Stimulated activated CD4-positive, alpha-beta T cell treated with anti-CD3 and anti-CD28 coated beads, Interleukin-12 subunit alpha, Interleukin-12 subunit beta, amount 100 ng/mL, for 4 hours (primary cell): ENCODE measurements at places on chromosomes 6 and 20.

GRCh38 chr20:2873747-2874041 is 413 bp downstream of the PTPRA start:
- DNase-seq: peak; percentile 49

GRCh38 chr20:38165089-38165965 is at the start of gene TGM2:
TGM2 (minus strand) TSS chr20:38165270; CDS start chr20:38165198, 72 bp downstream.
- peak; percentile 30 for DNase-seq

DNA sequence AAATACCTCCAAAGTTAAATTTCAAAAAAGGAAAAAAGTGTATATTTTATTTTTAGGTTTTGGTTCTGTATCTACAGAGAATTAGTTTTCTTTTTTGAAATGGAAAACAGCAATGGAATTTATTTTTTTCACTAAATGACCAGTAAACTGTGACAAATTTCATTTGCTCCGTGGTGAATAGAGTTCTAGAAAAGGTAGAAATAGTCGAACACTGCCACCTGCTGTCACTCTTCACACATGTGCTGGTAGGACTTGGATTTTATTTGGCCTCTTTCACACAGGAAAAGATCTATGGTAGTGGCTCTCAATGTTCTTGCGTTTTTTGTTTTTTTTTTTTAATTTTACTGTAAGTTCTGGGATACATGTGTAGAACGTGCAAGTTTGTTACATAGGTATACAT is 312.5 kb downstream of the EYA4 start:
- peak; percentile 4 for DNase-seq

DNA sequence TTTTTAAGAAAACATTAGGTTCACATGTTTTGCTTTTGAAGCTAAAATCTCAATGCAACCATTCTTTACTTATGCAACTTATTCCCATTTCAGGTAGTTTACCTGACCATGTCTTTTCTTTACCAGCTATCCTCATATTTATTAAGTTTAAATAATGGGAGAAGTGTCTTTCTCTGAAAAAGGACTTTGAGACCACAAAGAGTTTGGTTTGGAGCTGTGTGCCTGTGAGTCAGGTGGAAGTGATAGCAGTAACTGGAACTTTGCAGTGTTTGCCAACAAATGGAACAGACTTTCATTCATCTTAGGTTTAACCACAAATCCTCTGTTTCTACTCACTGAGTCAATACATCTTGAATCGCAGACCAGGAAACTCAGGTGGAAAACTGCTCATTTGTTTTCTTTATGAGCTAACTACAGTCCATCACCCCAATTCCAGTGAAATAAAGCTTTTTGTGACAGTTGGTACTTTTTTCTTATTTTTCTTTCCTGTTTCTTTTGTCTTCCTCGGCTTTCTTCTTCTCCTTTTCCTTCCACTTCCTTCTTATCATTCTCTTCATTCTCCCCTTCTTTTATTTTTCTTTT is 148.3 kb upstream of the RIN2 start:
- DNase-seq: no peak

GRCh38 chr20:11958855-11959254 is 41.2 kb downstream of the BTBD3 start:
- no peak for DNase-seq

DNA sequence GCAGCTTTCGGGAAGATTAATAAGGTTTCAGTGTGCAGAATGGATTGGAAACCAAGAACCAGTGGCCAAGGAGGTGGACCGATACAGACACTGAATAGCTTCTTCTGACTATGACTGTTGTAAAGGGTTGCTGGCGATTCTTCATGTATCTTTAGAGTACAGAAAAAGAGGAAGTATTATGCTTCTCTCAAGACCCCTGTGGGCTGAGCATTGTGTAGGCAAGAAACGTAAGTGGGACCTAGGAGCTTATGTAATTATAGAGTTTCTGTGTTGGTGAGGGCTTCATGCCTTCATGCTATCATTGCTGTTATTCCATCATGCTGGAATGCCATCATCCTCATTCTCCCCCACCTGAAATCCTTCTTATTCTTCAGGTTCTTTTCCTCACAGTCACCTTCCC is 105.4 kb upstream of the AKIRIN2 start:
- no peak for DNase-seq

GRCh38 chr20:63782051-63782471 is 42.5 kb downstream of the SLC2A4RG start:
- peak; percentile 5 for DNase-seq

DNA sequence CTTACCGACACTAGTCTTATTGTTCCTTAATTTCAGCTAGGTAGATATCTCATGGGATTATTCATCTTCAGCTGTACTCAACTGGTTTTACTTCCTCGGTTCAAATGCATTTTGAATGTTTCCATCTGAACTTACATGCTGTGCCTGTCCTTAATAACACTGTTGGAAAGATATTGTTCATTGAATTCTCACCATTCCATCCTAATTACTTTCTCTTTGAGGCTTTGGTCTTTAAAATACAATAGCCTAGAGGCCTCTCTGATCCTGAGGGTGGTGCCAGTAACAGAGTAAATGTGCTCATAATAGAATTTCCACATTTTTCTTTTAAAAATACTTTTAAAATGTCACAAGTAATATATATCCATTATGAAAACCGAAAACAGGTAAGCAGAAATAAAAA is 54.0 kb downstream of the IL20RA start:
- DNase-seq: no peak

DNA sequence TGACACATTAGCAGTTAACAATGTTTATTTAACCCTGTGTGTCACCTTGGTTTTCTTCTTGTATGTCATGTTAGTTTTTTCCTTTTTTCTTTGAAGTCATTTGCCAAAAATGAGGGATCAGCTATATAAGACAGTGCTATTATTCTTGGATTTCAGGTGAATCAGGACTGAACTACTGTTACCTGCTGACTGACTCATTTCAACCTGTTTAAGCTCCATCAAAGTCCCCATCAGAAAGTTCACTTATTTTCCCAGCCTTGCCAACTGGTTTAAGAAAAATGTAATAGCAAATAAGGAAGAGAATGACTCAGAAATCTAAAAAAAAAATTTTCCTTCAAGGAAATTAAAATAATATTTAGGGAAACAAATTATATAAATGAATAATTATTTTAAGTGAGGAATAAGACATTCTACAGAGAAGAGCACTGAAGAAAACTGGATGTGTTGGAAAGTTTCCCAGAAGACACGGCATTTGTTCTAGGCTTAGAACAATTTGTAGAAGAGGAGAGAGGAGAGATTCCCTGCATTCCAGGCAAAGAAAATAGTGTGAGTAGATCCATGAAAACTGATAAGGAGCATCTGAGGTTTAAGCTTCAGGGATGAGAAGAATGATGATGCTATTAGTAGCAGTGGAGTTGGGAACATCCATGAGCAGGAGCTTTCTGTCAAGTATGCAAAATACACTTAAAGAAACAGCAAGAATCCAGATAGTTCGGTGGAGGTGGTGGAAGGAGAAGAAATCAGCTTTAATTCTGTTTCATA is 84.9 kb upstream of the SIM1 start:
- no peak for DNase-seq

DNA sequence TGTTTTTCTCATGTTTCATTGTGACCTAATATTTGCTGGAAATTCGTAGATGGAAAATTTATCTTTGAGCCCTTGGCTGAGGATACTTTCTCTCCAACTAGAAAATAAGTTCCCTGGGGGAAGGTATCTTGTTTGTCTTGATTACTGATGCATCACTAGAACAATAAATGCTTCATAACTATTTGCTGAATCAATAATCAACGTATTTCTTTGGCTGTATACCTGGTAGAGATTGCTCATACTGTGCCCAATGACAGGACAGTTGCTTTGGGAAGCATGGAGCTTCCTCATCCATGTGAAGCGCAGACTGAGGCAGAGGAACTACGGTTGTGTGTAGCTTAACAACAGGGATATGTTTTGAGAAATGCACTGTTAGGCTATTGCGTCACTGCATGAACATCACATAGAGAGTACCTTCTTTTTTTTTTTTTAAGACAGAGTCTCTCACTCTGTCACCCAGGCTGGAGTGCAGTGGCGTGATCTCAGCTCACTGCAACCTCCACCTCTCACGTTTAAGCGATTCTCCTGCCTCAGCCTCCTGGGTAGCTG is 34.2 kb upstream of the RPN2 start:
- DNase-seq: no peak

- no peak for DNase-seq
Observed at GRCh38 chr20:55649254-55649653, 356.1 kb downstream of the CBLN4 start.

DNA sequence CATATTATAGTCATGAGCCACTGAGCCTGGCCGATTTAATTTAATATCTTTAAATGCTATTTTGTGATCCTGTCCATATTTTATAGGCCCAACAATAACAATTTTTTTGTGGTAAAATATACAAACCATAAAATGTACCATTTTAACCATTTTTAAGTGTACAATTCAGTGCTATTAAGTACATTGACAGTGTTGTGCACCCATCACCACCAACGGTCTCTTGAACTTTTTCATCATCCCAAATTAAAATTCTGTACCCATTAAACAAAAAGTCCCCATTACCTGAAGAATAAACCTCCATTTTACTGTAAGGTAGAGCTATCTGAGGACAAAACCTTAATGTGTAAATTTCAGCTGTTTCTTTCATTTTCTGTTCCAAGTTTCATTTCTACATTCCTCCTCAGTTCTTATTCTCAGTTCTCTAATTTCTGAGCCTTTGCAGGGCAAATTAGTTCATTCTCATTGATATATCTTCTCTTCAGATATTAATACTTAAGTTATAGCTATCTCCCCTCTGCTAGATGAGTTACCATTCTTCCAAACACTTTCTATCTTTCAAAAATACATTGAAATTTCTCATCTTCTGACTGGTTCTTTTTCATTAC is 10.3 kb downstream of the MTO1 start:
- no peak for DNase-seq

- no peak for DNase-seq
Observed at GRCh38 chr20:16692442-16692841, 37.4 kb upstream of the SNRPB2 start.

GRCh38 chr20:3270051-3270450 is 31.1 kb upstream of the SLC4A11 start:
- DNase-seq: no peak

DNA sequence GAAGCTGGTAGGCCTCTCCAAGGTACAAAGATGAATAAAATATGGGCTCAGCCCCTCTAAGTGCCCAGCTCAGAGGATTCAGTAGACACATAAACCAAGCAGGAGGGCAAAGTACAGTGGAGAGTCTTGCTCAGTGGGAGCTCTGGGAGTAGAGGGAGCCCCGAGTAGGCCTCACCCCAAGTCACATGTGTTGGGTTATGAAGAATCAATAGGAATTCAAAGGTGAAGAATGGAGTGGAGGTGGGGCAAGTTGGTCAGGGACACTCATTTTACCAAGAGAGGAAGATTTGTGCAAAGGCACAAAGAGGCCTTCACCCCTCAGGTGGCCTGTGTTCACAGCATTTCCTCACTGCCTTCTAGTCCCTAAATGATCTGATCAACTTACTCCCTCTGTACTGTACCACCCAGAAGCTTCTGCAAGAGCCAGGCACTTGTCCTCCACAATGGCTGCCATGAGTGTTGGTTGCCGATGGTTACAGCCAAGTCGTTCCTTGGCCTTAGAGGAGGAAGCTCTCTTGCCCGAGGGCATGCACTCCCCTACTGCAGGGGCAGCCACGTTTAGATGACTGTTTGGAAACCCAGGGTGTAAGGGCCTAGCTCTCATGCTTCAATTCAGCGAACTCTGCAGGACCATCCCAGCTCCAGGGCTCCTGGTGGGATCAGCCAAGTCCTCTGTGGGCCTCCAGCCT is 6.7 kb upstream of the CDKN1A start:
- DNase-seq: no peak

DNA sequence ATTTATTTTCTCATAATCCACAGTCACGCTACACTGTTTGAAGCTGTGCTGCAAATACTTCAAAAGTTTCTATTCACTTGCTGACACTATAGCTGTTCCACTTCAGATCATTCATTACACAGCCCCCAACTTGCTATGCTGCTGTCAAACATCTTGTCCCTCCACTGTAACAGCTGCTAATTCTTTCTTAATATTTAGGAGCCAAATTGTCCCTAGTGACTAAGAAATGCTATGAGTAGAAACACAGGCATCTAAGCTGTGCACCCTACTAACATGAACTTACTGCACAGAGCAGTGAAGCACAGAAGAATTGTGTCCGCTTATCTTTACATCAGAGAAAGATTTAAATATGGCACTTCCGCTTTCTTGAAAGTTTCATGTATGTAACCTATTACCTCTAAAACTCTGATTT is 91.3 kb downstream of the PDE10A start:
- no peak for DNase-seq

DNA sequence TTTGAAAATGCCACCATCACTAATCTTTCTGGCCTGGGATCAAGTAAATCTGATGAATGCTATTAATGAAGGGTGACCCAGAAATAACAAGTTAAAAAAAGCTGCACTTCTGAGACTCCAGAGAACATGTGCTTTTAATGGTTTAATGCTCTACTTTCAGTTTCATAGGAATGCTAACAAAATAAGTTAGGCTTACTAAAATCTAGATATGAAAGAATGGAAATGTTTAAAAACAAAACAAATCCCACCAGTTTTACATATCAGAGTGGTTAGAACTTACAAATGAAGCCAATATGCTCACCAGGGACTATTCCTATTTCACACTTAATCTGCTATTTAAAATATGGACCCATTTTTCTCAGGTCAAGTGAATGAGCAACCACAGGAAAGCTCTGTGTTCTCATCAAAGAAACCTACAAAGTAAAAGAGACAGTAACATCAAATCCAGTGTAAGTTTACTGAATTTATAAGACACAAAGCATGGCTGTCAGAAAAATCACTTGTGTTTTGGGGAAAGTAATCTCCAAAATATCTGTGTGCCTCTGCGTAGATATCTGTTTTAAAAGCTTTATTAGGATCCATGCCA is 40.3 kb downstream of the FYN start:
- no peak for DNase-seq

GRCh38 chr6:55176958-55177357 is 2.6 kb downstream of the HCRTR2 start:
- no peak for DNase-seq

- DNase-seq: no peak
Observed at GRCh38 chr6:22673474-22673873, 104.1 kb downstream of the HDGFL1 start.

DNA sequence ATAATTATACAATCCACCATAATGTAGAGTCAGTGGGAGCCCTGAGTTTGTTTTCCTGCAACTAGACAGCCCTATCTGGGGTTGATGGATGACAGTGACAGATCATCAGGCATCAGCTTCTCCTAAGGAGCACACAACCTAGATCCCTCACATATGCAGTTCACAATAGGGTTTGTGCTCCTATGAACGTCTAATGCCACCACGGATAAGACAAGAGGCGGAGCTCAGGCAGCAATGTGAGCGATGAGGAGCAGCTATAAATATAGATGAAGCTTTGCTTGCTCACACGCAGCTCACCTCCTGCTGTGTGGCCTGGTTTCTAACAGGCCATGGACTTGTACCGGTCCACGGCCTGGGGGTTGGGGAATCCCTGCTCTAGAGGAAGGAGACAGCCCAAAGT is 25.9 kb downstream of the EDEM2 start:
- no peak for DNase-seq

GRCh38 chr6:45044086-45044485 is 284.0 kb upstream of the RUNX2 start:
- no peak for DNase-seq

DNA sequence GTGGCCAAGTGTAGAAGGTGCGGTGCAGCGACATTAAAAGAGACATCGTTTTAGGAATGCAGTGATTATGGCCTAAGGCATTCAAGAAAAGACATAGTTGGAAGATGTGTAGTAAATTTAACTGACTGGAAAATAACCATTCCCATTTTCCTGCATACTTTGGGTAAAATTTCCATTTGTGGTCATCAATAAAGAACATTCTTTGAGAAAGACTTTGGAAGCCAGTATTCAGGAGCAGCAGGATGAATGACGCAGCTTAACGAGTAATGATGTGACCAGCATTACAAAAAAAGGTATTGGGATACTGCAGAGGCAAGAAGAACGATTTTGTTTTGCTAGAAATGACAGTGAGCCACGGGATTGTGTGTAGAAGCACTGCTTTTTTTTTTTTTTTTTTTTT is 7.0 kb upstream of the RWDD1 start:
- DNase-seq: no peak
